ENCODE measurements at places on chromosomes 16 and 17.

GRCh38 chr16:11672206-11673090 is 4.2 kb downstream of the SNN start:
- DNase-seq, result no peak

DNA sequence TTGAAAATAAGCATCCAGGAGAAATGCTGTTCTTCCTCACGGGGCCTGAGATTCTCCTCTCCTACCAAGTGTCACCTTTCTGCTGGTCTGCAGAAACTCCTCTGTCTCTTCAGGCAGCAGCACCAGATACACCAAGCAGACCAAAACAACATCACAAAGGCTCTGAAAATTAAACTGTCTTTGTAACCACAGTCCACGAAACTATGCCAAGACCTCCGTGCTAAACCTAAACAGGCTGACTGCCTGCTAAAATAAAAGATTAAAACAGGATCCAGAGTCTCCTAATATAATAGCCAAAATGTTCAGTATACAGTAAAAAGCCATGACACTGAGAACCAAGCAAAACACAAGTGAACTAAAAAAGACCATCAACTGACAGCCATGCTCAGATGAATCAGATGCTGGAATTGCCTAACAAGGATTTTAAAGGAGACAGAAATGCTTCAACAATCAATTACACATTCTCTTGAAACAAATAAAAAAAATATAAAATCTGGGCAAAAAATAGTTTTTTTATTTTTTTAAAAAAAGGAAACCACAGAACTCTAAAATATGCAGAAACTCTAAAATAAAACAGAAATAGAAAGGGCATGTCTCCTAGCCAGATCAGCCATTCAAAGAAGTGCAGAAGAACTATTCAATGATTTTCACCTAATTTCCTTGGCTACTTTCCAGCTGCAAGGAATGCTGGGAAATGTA is 50.3 kb upstream of the TOX3 start:
- no peak for DNase-seq

DNA sequence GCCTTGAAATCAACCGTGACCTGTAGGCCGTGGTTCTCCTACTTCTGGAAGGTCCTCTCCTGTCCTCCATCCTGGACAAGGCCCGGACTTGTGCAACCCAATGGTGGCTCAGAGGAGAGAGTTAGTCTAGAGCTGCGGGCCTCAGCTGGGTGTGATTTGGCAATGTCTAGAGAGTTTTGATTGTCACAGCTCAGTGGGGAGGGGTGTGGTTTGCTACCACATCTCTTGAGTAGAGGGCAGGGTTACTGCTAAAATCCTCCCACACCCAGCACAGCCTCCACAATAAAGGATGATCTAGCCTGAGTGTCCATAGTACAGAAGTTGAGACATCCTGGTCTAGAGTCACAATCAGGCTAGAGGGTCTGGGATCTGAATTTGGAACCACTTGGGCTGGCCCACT is 40.3 kb downstream of the MYH13 start:
- no peak for DNase-seq

- no peak for DNase-seq
Observed at GRCh38 chr17:951325-952132, 28.0 kb downstream of the NXN start.

GRCh38 chr17:55546481-55546880 is 35.2 kb upstream of the SMIM36 start:
- DNase-seq, result no peak

- DNase-seq, result no peak
Observed at GRCh38 chr17:27968206-27968732, 74.2 kb upstream of the NLK start.

- DNase-seq, result no peak
Observed at GRCh38 chr16:64440421-64440831, 681.4 kb downstream of the CDH11 start.

GRCh38 chr16:7976563-7976962 is 613.7 kb downstream of the TMEM114 start:
- DNase-seq, result no peak

- no peak for DNase-seq
Observed at GRCh38 chr16:1762879-1763520, 8.3 kb downstream of the NME3 start.

- no peak for DNase-seq
Observed at GRCh38 chr16:554640-555365, 5.4 kb upstream of the PRR35 start.

- DNase-seq, result peak; percentile 74
Observed at GRCh38 chr17:45307290-45308015, 9.4 kb downstream of the MAP3K14 start.

DNA sequence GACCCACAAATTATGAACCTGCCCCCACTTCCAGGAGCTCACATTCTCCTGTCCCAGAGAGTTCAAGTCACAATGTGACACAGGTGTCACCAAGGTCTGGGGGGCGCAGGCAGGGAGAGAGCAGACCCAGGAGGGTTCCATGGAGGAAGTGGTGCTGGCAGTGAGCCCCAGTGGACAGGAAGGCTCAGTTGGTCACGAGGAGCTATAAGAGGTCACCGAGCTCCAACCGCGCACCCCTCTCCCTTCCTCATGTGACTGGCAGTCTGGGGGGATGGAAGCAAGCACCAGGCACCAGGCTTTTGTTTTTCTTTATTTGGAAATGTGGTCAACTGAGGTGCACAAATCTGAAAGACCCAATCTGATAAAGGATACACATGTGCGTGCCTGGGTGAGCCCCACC is 2.5 kb downstream of the ITGAD start:
- DNase-seq, result no peak

GRCh38 chr16:56985962-56986360 is 3.4 kb upstream of the NLRC5 start:
- DNase-seq, result no peak
